ENCODE measurements at places on chromosomes 16 and 17.

DNA sequence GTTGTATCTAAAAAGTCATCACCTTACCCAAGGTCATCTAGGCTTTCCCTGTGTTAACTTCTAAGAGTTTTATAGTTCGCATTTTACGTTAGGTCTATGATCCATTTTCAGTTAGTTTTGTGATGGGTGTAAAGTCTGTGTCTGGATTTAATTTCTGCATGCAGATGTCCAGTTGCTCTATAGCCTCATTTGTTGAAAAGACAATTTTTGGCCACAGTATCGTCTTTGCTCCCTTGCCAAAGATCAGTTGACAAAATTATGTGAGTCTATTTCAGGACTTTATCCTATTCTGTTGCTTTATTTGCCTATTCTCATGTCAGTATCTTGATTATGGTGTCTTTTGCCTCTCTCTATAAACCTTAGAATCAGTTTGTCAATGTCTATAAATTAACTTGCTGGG, 85.1 kb downstream of the METRNL start:
- no peak for DNase-seq

- DNase-seq, result no peak
Measured at GRCh38 chr17:44400226-44400847, 10.9 kb upstream of the ITGA2B start.

GRCh38 chr16:12166271-12166670, 189.7 kb downstream of the SNX29 start:
- DNase-seq, result no peak

DNA sequence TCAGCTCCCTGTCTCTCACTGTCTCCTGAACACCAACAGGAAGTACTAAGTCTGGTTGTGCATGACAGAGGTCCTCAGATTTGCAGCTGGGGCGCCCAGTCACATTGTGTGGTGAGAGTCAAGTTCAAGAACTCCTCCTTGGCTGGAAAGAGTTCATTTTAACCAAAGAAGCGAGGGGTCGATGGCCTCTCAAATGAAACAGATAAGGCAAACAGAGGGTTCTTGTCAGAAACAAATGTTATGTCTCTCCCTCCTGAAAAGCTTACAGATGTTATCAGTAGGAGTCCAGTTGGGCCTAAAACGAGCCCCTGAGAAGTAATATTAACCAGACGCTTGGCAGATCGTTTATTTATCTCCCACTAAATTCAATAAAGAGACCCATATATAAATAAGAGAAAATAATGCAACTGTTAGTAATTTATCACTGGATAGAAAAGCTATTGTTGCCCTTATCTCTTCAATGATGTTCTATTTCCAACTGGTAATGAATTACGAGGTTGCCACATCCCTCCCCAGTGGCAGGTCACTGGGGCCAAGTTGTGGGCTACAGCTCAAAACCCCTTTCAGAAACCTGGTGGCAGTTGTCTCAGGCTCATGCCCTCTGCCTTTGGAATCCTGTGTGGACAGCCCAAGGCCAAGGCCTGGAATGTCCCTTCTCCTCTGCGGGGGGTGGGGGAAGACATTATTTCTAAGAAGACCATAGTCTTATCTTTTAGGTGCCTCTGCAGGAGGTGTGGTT, 307.5 kb upstream of the DYNLRB2 start:
- DNase-seq, result no peak

DNA sequence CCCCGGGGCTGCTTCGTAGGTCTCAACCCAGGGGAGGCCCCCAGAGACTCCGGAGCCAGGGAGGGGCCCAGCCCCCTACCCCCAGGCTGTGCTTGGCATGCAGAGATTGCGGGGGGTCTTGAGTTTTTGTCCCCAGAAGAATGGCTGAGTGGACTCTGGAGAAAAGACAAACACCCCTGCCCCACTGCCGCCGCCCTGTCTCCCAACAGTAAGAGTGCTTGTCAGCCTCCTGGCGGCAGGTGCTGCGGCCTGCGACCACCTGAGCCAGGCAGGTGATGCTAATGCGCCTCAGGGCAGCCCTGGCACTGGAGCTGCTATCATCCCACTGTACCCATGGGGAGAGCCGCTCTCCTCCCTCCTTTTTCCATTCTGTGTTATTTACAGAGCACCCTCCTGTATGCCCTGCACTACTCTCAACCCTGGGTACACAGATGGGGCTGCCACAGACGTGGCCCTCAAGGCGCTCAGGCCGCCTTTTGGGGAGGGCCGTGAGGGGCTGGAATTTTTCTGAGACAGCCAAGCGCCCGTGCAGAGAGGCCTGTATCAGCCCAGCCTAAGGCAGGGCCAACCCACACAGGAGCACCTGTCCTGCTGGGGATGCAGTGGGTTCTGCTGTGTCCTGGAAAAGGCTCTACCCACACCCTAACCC, 2.6 kb upstream of the IL17C start:
- no peak for DNase-seq

GRCh38 chr17:49442041-49442440, 27.4 kb upstream of the PHB1 start:
- DNase-seq, result no peak

DNA sequence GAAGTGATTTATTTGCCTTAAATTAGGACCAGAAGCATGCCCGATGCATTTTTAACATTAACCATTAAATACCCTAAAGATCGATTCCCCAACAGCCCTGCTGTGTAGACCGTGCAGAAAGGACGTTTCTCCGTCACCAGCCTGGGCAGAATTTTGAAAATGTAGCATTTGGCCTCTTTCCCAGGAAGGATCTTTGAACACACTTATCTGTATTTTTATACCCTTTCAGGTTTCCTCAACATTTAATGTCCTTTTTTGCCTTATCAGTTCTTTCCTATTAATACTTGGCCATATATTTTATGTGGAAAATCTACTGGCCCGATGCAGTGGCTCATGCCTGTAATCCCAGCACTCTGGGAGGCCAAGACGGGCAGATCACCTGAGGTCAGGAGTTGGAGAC, 54.6 kb upstream of the ZNF750 start:
- no peak for DNase-seq

GRCh38 chr17:29617481-29618271, 5.0 kb downstream of the CORO6 start:
- peak; percentile 44 for DNase-seq

- DNase-seq, result no peak
Measured at GRCh38 chr17:50154604-50155003, 4.1 kb upstream of the PPP1R9B start.

DNA sequence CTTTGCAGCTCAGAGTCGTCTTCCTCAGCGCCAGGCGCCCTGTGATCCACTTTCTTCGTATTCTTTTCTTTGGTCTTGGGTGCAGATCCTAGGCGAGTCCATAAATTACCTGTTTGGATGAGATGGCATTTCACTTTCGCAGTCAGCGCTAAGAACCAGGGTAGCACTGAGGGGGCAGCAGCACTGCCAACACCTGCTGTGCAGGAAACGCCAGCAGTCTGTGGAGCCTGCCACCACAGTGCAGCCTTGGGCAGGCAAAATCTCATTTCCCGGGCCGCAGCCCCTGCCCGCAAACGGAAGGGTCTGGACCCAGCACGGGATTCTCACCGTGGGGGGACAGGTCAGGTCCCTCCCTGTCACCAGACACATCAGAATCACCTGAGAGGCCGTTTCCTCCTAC, 12.2 kb upstream of the ITGAE start:
- DNase-seq, result no peak

- DNase-seq, result no peak
Measured at GRCh38 chr16:830871-831570, 30.5 kb upstream of the GNG13 start.

GRCh38 chr17:279331-279730, 73.3 kb downstream of the RPH3AL start:
- DNase-seq, result no peak

- DNase-seq, result no peak
Measured at GRCh38 chr16:66300501-66300900, 66.0 kb upstream of the CDH5 start.

GRCh38 chr17:71039391-71039790, 870.1 kb downstream of the KCNJ2 start:
- DNase-seq, result no peak

- peak; percentile 66 for DNase-seq
Measured at GRCh38 chr16:57859331-57859730, 57.0 kb upstream of the KIFC3 start.

GRCh38 chr17:64074704-64075426, 54.4 kb upstream of the ICAM2 start:
- DNase-seq, result peak; percentile 59

DNA sequence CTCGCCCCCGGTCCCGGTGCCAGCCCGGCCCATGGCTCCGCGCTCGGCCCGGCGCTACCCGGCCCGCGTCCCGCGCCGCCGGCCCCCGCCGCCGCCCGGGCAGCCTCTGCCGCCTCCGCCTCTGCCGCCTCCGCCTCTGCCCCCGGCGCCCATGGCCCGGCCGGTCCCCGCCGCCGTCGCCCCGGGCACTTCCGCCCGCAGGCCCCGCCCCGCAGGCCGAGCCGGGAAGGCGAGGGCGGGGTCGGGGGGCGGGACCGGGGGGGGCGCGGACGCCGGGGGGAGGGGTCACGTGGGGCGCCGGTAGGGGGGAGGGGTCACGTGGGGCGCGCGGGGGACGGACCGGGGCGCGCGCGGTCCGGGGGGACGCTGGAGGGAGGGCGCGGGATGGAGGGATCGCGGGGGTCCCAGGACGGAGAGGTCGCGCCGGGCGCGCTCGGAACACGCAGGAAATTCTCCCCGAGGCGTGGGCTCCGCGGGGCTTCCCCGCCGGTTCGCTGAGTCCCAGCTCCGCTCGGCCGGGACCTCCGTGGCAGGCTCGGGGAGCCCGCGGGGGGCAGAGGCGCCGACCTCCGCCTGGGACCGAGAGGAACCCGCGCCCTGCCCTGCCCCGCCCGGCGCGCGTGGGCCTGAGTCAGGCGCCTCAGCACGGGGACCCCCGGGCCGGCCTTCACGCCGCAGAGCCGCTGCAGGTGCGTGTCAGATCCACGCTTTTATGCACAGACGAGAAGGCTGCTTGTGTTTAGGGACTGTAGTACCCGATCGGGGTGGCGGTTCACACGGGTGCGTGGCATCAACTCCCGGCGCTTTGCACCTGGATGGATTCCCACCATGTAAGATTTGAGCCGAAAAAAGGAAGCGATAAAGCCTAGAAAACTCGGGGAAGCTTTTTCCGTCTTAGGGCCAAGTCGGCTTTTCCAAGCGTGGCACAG, at the start of gene PGAP6:
Gene PGAP6, minus strand, starts transcription at position 190 of the 929 bp plus-strand sequence. Its CDS starts 157 bp downstream, at position 33.
- peak; percentile 35 for DNase-seq

DNA sequence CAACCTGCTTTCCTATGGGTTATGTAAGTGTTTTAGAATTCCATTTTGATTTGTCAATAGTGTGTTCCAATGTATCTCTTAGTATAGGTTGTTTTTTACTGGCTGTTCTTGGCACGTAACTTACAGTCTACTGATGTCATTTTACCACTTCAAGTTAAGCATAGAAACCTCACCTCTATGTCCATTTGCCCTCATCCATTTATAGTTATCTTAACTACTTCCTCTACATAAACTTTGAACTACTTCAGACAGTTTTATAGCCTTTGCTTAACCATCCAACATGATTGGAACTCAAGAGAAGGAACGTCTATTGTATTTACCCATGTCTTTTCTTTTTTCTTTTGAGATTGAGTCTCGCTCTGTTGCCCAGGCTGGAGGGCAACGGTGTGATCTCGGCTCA, 64.5 kb upstream of the GNG13 start:
- DNase-seq, result no peak

- DNase-seq, result no peak
Measured at GRCh38 chr17:51672065-51672464, 411.7 kb downstream of the UTP18 start.

DNA sequence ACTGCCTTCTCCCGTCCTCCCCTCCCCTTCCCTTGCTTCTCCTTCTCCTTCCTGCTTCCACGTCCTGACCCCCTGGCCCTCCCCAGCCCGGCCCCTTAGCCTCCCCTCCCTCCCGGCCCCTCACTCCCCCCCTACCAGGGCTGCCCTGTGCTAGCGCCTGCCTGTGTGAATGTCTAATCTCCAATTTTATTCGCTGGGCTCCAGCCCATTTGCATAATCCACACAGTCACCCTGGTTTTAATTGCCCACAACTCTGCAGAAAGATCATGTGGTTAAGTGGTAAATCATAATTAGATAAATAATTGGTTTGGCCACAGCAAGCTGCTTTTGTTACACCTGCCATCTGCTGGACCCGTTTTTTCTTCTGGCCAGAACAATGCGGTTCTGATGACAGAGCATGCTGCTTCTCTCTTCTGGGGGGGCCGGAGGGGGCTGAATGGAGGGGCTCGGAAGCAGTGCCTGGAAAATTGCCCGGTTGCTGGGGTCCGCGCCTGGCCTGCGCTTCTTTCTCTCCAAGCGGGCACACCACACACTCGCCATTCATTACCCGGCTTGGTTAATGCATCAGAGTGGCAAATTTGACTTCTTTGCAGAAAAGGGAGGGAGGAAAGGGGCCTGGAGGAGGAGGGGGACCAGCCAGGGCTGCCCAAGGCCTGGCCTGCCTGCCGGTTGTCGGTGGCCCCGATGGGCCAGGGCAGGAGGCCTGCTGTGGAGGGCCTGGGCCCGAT, 19.5 kb upstream of the GSE1 start:
- no peak for DNase-seq

DNA sequence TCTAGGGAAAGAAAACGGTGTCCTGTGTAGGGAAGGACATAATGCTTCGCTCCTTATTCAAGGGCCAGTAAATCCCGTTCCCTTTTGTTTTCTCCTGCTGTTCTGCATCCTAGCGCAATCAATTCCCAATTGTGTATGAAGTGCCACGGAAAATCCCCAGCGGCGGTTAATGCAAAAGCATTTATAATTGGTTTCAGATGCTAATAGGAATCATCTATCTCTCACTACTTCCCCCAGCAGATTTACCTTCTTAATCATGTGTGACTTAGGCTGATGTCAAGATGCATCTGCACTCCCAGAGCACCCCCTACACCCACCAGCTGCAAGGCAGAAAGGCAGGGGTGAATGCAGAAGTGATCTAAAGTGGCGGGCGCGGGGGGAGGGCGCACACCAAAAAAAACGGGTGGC, 32.7 kb upstream of the SSTR2 start:
- DNase-seq, result no peak

- no peak for DNase-seq
Measured at GRCh38 chr17:43169561-43170139, 1.4 kb upstream of the NBR1 start.

GRCh38 chr16:68486502-68487202, 38.3 kb upstream of the SMPD3 start:
- DNase-seq, result peak; percentile 48

DNA sequence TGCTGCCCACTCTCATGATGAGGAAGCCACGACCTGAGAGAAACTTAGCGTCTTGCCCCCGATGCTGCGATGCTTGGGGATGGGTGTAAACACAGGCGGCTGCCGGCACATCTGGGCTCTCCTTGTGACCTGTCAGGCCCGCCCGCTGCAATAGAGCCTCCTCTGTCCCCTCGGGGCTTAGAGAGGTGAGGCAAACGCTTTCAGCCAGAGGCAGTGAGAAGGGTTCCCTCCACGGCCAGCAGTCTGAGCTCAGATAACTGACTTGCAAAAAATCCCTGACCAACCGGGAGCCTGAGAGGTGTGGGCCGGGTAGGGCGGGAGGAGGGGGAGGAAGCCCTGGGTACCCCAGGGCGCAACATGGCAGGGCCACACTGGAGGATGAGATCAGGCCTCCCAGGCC, 260.6 kb downstream of the C16orf95 start:
- DNase-seq, result no peak

GRCh38 chr16:85750827-85751697, at the start of gene C16orf74:
Gene C16orf74, minus strand, starts transcription at chr16:85751096. Its CDS starts 15,879 bp downstream, at chr16:85735217.
- DNase-seq, result peak; percentile 71

Measured in NCI-H226 (cell line).